ENCODE measurements at places on chromosomes 12 and 14.

GRCh38 chr12:43444940-43445564 lies 107.0 kb downstream of the ADAMTS20 start:
- DNase-seq = peak; percentile 6

GRCh38 chr14:22820731-22821130 lies 5.5 kb upstream of the SLC7A7 start:
- no peak for DNase-seq

- DNase-seq = no peak
Measured at GRCh38 chr12:19483727-19484126, 44.4 kb downstream of the AEBP2 start.

- no peak for DNase-seq
Measured at GRCh38 chr14:91264151-91265150, 19.9 kb upstream of the GPR68 start.

DNA sequence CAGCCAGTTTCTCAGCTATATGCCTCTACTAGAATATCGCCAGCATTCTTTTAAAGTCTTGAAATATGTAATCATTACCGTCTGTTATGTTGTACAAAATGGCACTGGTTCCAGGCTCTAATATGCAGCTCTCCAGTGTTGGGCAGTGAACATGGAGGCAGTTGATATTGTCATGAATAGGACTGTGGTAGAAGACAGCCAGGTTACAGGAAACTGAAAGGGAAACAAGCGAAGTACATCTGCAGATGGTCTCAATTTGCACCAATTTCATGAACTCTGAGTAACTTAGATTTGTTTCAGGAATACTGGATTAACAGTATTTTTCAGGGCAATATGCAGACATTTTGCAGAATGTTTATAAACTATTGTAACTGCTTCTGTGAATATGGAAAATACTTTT lies 13.4 kb upstream of the KLHL42 start:
- no peak for DNase-seq

Measured in activated naive CD8-positive, alpha-beta T cell treated with anti-CD3 and anti-CD28 coated beads, Interleukin-2, amount 50 U/mL, for 16 hours (primary cell).